Skin of body (tissue), 3 donors: ENCODE measurements at places on chromosomes 1 and 21. TPM values are rescaled to one million over a fixed set of nuclear protein-coding genes. Genes with fewer than 3 reads are reported as not detected.
A peak's percentile ranks its signal among the peaks of the same experiment; 100 is the strongest.

GRCh38 chr1:172883387-172883791 lies 167.4 kb downstream of the TNFSF18 start:
- DNase-seq: no peak

DNA sequence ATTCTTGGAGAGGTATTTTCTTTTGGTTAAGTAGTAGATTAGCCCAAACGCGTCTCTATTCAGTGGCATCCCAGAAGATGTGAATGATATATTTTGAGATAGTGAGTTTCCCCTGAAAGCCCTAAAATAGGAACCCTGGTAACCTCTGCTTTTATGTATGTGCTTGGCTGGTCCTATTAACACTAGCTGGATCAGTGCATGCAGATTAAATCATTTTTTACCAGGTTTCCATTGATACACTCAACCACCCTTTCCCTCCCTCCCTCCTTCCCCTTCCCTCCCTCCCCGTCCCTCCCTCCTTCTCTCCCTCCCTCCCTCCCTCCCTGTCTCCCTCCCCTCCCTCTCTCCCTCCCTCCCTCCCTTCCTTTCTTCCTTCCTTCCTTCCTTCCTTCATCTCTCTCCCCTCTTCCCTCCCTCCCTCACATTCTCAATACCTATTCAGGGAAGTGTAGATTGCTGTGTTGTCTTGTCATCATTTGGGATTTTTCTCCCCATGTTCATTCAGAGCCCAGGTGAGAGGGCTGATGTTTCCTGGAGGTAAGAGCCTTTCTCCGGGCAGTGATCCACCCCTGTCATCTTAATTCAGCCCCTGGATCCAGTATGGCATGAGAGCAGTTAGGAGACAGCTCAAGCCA lies 406.8 kb downstream of the PRDM2 start:
- no peak for DNase-seq

GRCh38 chr1:109250454-109251276 lies 1.3 kb downstream of the CELSR2 start:
- DNase-seq: no peak

GRCh38 chr21:36697851-36698384 lies 997 bp upstream of the SIM2 start:
- no peak for DNase-seq

GRCh38 chr1:180777072-180777689 lies 135.5 kb upstream of the KIAA1614 start:
- no peak for DNase-seq

DNA sequence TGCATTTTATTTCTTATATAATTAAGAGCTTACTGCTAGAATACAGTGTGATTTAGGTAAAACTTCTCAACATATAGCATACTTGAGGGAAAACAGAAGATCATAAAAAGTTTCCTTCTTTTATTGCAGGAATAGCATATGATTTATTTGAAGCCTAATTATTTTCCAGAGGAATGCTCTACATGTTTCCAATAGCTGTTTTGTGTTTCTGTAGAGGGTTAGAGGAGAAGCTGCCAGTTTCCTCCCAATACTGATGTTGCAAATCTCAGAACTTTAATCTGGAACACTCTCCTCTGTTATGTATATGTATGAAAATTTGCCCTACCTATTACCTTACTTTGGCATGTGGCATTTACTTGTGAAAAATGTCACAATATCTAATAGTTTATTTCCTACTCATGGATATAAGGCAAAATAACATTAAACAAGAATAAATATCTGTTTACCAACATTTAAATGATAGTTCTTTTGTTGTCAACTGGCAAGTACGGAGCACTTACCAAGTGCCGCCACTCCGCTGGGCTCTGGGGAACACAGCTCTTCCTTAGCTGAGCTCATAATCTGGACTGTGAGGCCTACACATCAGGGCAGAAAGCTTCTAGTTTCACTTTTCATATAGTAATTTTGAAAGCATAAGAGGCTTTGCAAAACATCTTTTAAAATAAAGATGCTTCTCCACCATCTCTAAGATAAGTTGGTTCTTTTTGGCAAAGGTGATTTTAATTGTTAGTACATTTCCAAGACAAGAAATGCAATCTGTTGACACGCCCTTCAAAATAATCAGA lies 239.8 kb upstream of the C1orf105 start:
- DNase-seq: peak; percentile 85

DNA sequence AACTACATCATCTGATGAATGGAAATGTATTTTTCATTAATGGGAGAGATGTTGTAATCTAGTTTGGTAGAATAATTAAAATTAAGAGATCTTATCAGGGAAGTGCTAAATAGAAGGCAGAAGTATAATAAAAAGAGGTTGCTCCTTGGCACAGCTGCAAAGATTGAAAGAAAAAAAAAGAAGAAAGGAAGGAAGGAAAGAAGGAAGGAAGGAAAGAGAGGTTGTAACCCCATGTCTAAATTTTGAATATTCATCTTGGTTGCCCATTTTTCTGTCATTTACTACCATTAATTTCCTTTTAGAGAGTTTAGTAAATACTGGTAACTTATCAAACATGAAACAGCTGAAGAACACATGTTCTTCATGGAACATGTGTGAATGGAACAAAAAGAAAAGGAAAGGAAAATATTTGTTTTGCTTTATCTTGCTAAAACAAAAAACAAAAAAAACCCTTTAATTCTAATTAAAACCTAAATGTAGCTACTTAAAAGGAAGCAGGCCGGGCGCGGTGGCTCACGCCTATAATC lies 10.5 kb upstream of the MDM4 start:
- DNase-seq: no peak

- no peak for DNase-seq
Observed at GRCh38 chr1:221149111-221149510, 269.9 kb downstream of the HLX start.

- DNase-seq: no peak
Observed at GRCh38 chr1:27448982-27449381, 41.0 kb downstream of the WASF2 start.

GRCh38 chr1:150564051-150564991 lies 15.1 kb downstream of the MCL1 start:
- no peak for DNase-seq

DNA sequence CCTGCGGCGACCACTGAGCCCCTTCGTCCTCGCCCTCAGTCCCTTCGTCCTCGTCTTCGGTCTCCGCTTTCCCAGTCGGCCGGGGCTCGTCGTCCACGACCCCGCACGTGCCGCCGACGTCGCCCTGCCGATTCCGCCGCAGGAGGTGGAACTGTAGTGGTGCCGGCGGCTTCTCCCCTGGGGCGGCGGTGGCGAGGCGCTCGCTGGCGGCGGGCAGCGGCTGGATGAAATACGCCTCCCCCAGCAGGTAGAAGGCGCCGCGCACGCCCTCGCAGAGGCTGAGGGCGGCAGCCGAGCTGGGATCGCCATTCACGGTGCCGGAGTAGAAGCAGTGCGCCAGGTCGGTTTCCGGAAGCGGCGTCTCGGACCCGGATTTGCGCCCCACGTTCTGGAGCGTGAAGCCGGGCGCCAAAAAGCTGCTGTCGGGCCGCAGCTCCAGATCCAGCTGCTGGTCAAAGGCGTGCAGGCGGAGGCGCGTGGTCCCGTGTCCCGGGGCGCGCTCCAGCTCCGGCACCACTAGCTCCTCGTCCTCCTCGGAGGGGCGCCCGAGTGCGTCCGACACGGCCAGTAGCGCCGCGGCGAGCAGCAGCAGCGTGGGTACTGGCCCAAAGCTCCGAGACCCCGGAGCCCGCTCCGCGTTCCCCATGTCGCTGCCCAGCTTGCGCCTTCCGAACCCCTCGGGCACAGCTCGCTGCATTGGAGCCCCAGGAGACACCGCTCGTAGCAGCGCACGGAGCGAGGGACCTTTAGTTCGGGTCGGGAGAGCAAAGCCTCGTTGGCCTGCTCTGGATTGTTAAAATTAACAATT lies 747 bp downstream of the ADAMTS1 start:
- peak; percentile 49 for DNase-seq

- DNase-seq: no peak
Observed at GRCh38 chr1:3319874-3320245, 134.6 kb upstream of the ARHGEF16 start.

- DNase-seq: no peak
Observed at GRCh38 chr1:231724876-231725647, 98.5 kb downstream of the DISC1 start.

DNA sequence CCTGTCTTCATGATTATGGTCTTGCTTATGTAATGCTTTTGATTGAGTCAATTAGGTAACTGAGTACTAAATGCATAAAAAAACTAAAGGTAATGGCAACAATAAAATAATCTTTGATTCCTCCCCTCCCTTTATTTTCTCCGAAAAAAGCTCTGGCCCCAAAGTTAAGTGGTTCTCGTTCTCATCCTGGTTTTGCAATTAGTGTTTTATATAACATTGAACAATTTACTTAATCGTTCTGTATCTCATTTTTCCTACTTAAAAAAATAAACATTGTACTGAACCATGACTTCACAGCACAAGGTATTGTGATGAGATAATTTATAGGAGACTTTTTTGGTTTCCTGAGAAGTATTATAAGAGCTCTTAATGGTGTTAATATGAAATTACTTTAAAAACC lies 11.3 kb downstream of the SLC22A15 start:
- DNase-seq: no peak

GRCh38 chr1:201676197-201676596 lies 137.3 kb downstream of the NAV1 start:
- DNase-seq: peak; percentile 32

GRCh38 chr1:54409156-54410142 lies 3.3 kb upstream of the SSBP3 start:
- no peak for DNase-seq

GRCh38 chr1:27885114-27885528 lies 12.8 kb downstream of the THEMIS2 start:
- DNase-seq: no peak

- no peak for DNase-seq
Observed at GRCh38 chr1:153742411-153743142, 14.7 kb downstream of the INTS3 start.

DNA sequence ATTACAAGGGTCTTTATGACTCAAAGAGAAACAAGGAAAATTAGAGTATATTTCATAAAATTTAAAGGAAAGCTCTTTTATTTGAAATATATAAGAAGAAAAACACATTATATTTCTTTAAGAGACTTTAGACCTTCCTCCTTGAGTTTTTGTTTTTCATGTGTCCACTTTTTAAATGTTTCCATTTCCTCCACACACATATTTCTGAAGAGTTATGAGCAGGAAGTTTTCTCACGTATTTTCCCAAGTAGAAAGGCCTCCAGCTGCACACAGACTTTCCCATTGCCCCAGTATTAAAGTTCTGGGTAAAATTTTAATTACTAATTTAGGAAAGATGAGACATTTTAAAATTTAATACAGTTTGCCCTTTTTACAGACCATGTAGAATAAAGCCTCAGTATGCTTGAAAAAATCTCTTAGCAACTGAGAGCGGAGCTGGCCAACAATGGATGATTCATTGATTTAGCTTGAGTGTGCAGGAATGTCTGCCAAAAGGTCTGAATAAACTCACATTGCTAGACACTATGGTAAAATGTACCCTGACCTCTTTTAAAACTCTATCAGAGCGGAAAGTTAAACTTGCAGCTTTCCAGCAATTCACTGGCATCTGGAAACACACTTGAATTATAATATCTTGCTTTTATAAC lies 57.9 kb downstream of the DDAH1 start:
- peak; percentile 91 for DNase-seq

DNA sequence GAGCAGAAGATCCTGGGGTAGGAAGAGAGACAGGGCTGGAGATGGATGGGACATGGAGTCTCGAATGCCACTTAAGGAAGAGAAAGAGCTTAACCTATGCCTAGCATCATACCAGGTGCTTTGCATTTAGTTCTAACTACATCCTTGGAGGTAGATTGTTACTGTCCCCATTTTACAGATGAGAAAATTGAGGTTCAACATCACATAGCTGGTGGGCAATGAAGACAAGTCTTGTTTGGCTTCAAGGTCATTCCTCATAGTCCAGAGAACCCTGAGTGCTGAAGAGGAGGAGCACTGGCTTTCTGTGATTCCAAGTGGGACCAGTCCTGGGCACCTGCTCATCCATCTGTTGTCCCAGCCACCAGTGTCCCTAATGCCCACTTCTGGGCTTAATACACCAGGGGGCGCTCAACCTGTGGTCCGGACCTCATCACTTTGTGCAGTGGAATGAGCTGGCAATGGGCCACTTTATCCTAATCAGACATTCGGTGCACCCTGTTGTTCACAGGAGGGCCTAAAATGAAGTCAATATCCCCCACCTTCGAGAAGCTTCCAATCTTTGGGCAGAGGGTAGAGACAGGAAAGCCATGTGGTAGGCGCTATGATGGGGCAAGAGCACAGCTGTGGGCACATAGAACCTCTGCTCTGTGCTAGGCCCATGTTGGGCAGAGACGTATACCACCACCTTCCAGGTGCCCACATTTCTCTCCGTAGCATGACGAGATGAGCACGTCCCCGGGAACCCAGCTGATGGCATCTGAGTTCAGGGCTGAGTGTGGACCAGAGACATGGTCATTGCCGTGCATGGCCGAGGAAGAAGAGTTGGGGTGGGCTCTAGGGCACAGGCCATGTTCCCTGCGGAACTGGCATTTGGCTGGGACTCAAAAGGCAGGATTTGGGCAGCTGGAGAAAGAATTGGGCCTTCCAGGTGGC lies 9.2 kb downstream of the RPS6KA1 start:
- DNase-seq: no peak

DNA sequence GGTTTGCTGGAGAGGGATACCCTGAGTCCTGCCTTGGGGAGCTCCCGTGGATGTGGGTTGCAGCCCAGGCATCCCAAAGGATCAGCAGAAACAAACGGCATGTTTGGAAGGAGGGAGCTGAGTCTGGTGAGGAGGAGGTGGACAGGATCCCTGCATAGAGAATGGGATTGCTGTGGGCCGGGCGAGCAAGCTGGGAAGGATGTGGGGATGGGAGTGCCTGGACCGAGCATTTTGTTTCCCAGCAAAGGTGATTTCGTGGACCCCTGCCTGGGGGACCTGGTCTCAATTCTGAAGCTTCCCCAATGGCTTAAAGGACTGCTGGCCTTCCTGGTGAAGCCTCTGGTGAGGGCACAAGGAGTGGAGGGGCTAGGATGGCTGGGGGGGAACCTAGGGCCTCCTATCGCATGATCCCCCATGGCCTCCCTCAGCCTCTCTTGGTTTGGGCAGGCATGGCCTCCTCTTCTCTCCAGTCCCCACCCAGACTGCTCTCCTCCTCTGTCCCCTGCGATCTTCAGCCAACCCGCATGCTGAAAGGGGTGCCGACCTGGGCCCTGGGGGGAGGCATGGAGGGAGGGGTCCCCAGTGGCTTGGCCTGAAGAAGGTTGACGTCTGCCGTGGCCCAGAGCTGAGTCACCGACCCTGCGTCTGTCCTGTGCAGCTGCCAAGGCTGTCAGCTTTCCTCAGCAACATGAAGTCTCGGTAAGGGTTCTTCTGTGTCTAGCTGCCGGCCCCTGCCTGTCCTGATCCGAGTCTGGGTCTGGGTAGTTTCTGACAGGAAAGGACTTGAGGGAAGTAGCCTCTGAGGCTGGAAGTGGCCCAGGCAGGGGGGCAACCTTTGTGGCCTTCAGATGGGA lies 16.3 kb downstream of the FAAH start:
- DNase-seq: no peak

GRCh38 chr21:31284797-31285397 lies 59.2 kb downstream of the TIAM1 start:
- DNase-seq: no peak

GRCh38 chr21:46227811-46228344 lies 696 bp downstream of the LSS start:
- peak; percentile 12 for DNase-seq

GRCh38 chr1:222413991-222414549 lies 133.8 kb downstream of the HHIPL2 start:
- DNase-seq: no peak

The AKNAD1 gene
- 0.20 TPM for total RNA-seq

The NTMT2 gene
- not detected for total RNA-seq

The APOBEC4 gene
- total RNA-seq: not detected

The HSF2BP gene
- 0.89 TPM for total RNA-seq

The TMEM82 gene
- not detected for total RNA-seq

The S100A1 gene
- 5.6 TPM for total RNA-seq

The RAVER2 gene
- 17.5 TPM for total RNA-seq

The RGS8 gene
- total RNA-seq: not detected

The MYOM3 gene
- 32.7 TPM for total RNA-seq
